ENCODE measurements at places on chromosomes 5 and 9.

DNA sequence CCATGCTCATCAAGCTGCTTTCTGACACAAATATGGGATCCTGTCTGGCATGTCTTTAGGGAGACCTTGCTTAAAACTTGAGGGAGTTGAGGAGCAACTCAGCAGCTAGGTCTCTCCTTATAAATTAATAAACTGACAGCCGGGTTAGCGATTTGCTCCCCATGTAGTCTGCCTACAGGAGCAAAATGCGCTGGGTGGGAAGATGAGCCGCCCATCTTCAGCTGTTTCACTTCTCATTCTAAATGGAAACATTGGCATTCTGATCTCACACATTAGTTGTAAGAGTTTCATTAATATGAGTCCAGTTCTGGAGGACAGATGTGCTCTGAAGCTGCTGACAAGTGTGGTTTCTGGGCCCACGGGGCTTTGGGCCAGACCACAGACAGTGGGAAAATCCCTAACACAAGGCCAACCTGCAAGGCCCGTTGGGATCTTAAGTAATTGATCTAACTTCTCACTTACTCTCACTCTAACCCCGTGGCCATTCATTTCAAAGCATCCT, 197.0 kb downstream of the MCTP1 start:
- no peak for DNase-seq

DNA sequence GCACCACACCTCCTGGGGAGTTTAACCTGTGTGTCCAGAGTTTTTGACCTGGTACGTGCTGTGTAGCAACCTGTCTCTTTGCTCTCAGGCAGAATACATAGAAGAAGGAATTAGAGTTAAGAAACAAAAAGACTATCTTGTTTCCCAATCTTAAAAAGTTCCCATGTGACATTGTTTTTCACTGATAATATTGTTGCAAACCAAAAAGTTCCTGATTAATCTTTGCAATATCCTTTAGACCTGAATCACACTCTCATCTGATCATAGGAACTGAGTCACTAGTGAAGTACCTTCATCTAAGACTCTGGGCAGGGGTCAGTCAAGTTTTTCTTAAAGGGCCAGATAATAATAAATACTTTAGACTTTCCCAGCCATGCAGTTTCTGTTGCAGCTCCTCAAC, 35.1 kb downstream of the BASP1 start:
- no peak for DNase-seq

DNA sequence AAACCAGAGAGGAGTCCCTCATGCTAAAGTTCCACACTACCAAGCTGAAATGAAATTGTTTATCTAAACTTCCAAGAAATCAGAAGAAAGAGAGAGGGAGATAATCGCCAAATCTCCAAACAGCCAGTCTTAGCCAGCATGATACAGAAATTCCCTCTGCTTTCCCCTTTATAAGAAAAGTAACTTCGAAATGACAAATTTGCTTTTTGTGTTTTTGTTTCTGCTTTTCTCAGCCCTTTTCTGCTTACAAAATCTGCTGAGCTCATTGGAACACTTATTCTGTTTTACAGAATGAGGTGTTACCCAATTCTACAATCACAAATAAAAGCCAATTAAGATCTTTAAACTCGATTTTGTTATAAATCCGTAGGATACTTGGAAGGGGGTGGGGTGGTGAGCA, 72.9 kb downstream of the SFXN1 start:
- DNase-seq = no peak

- no peak for DNase-seq
Observed at GRCh38 chr5:24703934-24704333, 59.2 kb upstream of the CDH10 start.

DNA sequence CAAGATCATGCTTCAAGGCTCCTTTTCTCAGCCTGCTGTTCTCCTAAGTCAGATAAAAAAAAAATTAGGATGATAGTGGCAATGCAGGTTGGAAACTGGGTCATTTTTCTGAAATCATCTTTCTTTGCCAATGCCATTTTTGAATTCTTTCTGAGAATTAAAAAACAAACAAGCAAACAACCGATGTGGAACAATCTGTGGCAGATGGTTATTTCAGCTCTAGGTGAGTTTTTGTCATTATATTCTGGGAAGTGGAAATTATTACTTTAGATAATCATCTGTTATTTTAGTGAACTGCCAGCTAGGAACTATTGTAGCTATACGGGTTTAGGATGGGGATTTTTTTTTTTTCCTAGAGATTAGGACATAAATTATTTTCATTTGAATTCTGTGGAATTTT, 129.7 kb downstream of the NTRK2 start:
- DNase-seq = no peak

- no peak for DNase-seq
Observed at GRCh38 chr5:10734037-10734709, 26.9 kb downstream of the DAP start.

DNA sequence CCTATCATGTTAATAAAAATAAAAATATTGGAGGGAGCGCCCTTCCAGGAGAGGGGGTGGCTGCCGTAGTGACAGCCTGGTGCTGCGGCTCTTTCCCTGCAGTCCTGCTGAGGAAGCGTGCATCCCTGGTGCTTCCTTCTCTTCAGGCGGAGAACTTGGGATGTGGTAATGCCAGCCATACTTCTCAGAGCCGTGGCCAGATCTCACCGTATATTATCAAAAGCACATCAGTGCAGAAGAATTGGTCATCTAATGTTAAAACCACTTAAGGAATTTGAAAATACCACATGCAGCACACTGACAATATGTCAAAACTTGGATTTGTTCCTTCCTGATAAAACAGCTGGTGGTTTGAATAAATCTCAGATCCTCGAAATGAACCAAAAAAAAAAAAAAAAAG, 17.7 kb downstream of the C9orf40 start:
- DNase-seq = no peak
